Amniotic stem cell (primary cell): ENCODE measurements at places on chromosomes 16 and 17.

- DNase-seq: no peak
Observed at GRCh38 chr16:89984216-89984615, 35.0 kb downstream of the DBNDD1 start.

DNA sequence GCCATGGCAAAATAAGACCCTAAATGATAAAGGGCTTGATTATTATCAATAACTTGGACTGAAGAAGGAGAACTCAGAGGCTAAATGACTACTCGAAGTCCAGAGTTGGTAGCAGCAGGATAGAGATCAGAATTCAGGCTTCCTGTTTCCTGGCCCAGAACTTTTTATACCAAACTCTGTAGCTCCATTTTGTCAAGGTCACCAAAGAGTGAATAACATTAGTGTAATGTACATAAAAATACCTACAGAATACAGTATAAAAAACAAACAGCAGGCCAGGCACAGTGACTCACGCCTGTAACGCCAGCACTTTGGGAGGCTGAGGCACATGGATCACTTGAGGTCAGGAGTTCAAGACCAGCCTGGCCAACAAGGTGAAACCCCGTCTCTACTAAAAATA lies 79.0 kb downstream of the ARHGAP17 start:
- no peak for DNase-seq

DNA sequence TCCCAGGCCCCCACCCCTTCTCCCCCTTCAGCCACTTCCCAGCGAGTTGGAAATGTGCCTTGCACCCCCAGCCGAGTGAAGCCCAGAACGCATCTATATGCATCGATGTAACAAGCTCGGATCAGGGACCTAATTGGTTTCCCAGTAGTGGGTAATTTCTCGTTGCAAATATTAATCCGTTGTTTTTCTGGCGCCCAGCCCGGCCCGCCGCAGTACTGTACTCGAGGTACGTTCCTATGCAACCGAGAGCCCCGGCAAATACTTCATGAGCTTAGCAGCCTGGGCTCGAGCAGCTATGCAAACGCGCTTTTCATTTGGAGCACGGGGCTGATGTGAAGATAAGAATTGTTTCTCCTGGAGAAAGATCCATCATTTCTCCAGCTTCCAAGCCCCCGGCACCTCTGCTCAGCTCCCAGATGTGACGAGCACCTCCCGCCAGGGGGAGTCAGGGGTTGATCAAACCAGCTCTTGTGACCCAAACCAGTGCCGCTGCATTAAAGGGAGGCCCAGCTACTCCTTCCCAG lies 229.8 kb downstream of the KATNIP start:
- DNase-seq: no peak

GRCh38 chr17:38332735-38333134 lies 11.0 kb downstream of the GPR179 start:
- DNase-seq: no peak

DNA sequence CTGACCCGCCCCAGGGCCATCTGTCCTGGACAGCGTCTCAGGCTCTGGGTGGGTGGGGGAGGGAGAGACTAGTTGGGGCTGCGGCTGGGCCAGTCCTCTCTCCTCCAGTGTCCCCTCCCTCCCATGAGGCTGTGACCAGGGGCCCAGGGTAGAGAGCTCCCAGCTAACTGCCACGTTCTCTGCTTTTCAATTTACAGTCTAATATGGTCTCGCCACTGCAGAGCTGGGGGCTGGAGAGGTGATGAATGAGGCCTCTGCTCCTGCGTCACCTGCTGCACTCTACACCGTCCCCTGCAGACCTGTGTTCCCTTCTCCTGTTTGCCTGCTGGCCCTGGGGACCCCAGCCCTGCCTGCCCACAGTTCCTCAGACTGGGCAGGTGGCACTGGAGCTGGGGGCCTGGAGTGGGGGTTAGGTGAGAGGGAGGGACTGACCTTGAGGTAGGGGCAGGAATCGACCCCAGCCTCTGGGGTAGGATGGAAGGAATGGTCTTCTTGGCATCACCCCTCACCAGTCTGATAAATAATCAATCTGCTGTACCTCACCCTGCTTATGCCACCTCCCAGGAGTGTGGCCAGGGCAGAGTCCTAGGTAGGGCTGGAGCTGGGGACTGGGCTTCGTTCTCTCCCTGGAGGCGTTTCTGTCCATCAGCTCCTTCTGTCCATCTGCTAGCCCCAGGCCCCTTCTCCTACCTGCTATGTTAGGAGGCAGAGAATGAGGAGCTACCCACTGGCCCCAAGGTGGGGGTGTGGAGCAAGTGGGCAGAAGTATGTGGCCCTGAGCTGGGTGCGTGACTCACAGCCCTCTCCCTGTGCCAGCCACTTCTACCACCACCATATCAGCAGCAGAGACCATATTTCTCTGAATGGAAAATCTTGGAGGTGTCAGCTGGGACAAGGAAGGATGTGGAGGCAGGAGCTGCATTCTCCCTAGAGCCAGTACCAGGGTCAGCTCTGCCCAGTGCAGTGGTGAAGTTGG lies 12.9 kb downstream of the SEZ6 start:
- no peak for DNase-seq

- no peak for DNase-seq
Observed at GRCh38 chr16:2963723-2964474, at the start of gene KREMEN2. Gene KREMEN2, plus strand, starts transcription at chr16:2964275. Its CDS starts 246 bp downstream, at chr16:2964521.

DNA sequence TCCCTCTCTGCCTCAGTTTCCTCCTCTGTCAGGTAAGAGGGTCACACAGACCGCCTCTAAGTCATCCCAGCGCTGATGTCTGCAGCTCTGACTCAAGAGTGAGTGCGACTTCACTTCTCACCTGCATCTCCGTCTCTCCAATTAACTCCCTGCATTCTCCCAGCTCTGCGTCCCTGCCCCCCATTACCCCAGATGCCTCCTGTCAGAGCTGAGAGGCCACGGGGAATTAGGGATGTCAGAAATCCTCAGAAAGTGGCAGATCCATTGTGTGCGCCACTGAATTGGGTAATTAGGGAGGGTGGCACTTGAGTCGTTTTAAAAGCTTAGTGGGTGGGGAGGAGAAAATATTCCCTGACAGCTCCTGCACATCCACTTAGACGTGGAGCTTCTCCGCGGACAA lies 885.4 kb upstream of the EEF2KMT start:
- no peak for DNase-seq

DNA sequence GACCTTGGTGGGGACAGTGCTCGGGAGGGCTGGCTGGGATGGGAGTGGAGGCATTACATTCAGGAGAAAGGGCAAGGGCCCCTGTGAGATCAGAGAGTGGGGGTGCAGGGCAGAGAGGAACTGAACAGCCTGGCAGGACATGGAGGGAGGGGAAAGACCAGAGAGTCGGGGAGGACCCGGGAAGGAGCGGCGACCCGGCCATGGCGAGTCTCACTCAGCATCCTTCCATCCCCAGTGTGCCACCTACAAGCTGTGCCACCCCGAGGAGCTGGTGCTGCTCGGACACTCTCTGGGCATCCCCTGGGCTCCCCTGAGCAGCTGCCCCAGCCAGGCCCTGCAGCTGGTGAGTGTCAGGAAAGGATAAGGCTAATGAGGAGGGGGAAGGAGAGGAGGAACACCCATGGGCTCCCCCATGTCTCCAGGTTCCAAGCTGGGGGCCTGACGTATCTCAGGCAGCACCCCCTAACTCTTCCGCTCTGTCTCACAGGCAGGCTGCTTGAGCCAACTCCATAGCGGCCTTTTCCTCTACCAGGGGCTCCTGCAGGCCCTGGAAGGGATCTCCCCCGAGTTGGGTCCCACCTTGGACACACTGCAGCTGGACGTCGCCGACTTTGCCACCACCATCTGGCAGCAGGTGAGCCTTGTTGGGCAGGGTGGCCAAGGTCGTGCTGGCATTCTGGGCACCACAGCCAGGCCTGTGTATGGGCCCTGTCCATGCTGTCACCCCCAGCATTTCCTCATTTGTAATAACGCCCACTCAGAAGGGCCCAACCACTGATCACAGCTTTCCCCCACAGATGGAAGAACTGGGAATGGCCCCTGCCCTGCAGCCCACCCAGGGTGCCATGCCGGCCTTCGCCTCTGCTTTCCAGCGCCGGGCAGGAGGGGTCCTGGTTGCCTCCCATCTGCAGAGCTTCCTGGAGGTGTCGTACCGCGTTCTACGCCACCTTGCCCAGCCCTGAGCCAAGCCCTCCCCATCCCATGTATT lies 1.1 kb downstream of the CSF3 start:
- no peak for DNase-seq

GRCh38 chr17:72715906-72716572 lies 376.4 kb downstream of the SLC39A11 start:
- DNase-seq: peak; percentile 62

DNA sequence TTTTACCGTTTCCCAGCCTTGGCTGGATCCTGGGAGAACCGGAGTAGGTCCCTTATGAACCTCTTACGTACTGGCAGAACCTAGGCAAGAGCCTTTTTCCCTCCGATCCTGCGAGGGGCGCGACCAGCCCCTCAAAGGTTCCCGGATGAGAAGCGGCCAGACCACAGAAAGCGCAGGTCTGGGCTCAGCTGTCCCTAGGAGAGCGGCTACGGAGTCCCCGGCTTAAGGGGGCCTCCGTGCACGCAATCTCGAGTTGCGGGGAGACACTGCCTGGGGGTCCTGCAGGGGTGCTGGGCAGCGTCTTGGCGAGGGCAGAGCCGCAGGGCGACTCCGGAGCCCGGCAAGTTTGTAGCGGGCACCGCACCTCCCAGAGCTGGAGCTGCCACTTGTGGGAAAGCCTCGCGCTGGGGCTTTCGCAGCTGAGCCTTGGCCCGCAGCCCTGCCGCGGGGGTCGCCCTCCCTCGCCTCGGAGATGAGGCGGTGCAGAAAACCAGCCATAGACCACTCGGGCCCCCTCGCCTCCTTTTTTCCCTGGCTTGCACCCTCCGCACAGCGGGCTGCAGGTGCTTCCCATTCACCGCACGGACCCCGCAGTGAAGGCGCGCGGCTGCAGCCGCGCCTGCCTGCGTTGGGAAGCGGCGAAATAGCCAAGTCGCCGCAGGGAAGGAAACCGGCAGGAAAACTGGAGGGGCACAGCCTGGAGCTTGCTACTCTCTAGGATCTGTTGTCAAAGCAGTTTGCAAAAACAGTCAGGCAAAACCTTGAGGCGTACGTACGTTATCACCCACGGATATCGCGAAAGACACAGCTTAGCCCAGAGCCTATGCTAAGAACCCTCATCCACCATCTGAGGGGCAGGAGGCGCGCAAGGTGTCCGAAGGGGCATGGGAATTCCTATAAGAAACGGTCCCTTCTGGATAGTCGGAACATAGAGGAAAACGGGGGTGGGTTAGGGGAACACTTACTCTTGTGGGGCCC lies 834 bp downstream of the CDH8 start:
- no peak for DNase-seq

GRCh38 chr17:60971515-60972369 lies 294.1 kb downstream of the BCAS3 start:
- peak; percentile 43 for DNase-seq

- DNase-seq: no peak
Observed at GRCh38 chr16:12545297-12545610, 258.4 kb downstream of the CPPED1 start.

DNA sequence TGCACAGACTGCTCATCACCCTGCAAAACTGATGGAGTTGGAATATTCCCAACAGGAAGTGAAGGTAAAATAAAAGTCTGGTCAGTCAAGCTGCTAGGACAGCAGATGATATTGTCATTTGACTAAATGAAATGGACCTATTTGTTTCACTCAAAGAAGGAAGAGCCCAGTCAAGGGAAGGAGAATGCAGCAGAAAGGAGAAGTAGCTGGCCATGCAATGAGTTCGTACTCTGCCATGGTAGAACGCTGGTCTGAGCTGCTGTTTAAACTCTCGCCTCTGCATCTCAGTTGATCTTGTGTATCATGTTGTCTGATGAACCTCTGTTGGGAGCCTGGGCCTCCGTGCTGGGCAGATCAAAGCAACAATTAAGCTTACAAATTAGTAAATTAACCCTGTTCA lies 15.6 kb upstream of the YPEL2 start:
- DNase-seq: no peak

GRCh38 chr17:8455665-8456209 lies 20.1 kb downstream of the NDEL1 start:
- no peak for DNase-seq

GRCh38 chr17:67751101-67752074 lies 33.7 kb downstream of the NOL11 start:
- no peak for DNase-seq

DNA sequence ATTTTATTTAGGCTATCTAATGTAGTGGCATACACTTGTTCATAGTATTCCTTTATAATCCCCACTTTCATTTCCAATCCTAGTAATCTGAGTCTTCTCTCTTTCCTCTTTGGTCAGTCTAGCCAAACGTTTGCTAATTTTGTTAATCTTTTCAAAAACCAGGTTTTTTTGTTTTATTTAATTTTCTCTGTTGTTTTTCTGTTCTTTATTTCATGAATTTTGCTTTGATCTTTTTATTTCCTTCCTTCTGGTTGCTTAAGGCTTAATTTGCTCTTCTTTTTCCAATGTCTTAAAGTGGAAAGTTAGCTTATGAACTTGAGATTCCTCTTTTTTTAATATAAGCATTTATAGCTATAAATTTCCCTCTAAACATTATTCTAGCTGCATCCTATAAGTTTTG lies 68.9 kb downstream of the NACA2 start:
- no peak for DNase-seq

DNA sequence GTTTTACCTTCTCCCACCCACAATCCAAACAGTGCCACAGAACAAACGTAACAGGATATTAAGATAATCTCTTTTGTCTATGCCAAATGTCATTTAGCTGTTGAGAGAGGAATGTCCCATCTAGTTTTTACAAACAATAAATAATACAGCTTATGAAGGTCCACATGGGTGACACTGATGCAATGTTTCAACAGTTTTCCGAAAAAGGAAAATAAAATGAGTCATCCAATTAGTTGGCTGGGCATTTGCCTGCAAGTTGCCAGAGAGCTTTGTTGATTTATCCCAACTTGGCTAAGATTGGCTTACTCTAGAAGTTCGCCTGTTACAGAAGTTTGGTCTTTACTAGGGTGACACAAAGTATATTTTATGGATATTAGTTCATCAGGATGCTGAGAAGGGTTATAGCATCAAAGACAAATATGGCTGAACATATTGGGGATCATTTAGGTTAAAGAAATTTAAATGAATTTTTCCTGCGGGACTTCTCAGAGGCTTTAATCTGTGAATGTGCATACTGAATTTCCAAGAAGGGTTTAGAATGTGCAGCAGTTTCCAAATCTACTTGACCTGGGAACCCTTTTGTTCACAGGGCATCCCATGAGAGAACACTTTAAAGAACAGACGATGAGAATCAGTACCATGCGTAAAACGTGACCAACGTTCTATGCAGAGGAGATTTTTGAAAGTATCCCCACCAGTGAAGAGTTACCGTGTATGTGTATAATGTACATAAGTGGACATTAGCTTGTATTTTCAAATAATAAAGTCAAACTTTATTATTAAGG lies 73.1 kb downstream of the CDH13 start:
- DNase-seq: peak; percentile 72

- no peak for DNase-seq
Observed at GRCh38 chr16:30663820-30664219, 5.6 kb downstream of the FBRS start.

- DNase-seq: no peak
Observed at GRCh38 chr16:57260294-57260929, 15.4 kb downstream of the ARL2BP start.
